ENCODE measurements at places on chromosomes 2 and 18.

DNA sequence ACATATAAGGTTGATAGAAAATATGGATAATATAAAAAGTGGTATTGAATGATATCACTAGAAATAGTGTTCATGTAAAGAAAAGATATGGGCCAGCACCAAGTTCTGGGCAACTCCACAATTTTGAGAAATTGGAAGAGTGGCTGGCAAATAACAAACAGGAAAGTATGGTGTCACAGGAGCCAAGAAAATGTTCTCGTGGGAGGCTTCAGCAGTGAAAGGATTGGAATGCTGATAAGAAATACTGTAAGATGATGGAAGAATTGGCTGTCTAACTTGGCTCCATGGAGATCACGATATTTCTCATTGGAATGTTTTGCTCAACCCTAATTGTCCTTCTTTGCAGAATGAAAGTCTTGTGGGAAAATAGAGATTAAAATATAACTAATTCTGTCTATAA is 856.8 kb downstream of the DPP10 start:
- no peak for DNase-seq

DNA sequence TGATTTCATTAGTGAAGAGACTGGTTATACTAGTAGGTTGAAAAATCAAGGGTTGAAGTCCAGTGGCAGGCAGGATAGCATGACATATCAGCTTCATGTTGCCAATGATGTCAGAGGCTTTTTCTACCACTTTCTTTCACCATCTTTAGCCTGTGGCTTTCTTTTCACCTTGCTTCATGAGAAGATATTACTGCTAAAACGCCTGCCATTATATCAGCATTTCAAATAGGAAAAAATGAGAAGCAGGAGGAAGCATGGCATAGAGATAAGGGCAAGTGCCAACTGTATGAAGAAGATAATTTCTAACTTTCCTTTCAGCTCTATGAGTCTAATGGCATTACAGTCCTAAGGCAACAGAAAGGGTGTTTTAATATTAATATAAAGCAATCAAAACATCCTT is 270.2 kb upstream of the SYT4 start:
- no peak for DNase-seq

- no peak for DNase-seq
Observed at GRCh38 chr2:40488927-40489677, 37.2 kb upstream of the SLC8A1 start.

DNA sequence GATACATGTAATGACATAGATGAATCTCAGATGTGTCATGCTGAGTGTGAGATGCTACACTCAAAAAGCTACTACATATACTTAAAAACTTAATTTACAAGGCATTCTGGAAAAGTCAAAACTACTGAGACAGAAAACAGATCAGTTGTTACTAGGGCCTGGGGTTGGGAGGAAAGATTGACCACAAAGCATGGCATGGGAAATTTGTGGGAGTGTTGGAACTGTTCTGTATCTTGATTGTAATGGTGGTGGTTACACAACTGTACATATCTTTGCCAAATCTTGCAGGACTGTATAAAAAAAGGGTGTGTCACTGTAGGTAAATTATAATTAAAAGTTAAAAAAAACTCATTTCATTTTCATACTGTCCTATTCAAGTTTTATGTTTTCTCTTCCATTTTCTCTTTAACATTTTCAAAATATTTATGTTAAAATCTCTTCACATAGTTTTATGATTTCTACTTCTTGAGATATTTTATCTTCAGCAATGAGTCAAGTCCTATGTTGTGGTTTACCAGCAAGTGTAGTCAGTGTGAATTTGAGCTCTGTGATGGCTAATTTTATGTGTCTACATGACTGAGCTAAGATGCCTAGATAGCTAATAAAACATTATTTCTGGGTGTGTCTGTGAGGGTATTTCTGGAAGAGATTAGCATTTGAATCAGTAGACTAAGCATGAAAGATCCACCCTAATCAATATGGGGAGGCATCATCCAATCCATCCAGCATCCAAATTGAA is 58.6 kb upstream of the VRK2 start:
- DNase-seq: no peak

- no peak for DNase-seq
Observed at GRCh38 chr2:96868555-96869280, 1.2 kb downstream of the SEMA4C start.

DNA sequence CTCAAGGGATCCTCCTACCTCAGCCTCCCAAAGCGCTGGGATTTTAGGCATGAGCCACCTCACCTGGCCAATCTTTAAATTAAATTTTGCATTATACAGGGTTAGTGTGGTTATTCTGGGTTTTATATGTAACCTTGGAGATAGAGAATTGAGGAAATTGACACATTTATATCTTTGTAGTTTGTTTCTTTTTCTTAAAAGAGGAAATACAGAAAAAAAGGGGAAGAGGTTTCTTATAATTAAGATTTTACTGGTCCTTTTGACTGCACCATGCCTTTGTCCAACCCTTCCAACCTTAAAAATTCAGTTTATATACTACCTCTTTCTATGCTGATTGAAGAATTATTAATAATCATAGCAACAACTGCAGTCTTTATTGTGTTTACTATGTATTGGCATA is 210.1 kb upstream of the STON1 start:
- DNase-seq: no peak

GRCh38 chr2:44498551-44498950 is 136.8 kb downstream of the CAMKMT start:
- DNase-seq: no peak
